ENCODE measurements at places on chromosomes 7 and 10.

DNA sequence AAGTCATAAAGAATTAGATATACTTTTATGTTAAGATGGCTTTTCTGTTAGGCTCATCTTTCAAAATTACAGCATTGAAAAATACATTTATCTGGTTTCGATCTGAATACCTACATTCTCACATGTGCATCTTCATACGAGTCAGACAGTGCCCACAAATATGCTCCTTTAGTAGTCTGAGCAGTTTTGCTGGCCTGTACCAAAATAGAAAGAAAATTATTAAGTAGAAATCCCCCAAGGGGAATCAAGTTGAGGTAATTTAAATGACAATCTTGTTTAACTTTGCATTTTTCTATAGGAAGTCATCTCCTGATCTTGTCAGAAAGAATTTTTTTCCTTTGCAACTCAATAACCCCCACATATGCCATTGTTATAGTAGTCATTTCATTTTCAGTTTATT, 287.4 kb upstream of the SEMA3D start:
- peak; percentile 8 for DNase-seq
- no peaks in the 10 kb centered on the region for H3K4me1 ChIP-seq
- H3K27ac ChIP-seq: no peak overlapping the region
- no peaks in the 10 kb centered on the region for H3K27me3 ChIP-seq
- no peaks in the 10 kb centered on the region for H3K36me3 ChIP-seq

GRCh38 chr7:148021507-148022045, 569.0 kb upstream of the C7orf33 start:
- H3K4me1 ChIP-seq: no peaks in the 10 kb centered on the region
- no peaks in the 10 kb centered on the region for H3K27me3 ChIP-seq
- H3K4me3 ChIP-seq: no peak overlapping the region
- DNase-seq: no peak
- H3K27ac ChIP-seq: no peak overlapping the region

GRCh38 chr10:81820418-81820817, 54.6 kb upstream of the NRG3 start:
- H3K36me3 ChIP-seq: no peaks in the 10 kb centered on the region
- DNase-seq: no peak
- no peaks in the 10 kb centered on the region for H3K27me3 ChIP-seq
- no peak overlapping the region for H3K4me3 ChIP-seq
- no peaks in the 10 kb centered on the region for H3K4me1 ChIP-seq

DNA sequence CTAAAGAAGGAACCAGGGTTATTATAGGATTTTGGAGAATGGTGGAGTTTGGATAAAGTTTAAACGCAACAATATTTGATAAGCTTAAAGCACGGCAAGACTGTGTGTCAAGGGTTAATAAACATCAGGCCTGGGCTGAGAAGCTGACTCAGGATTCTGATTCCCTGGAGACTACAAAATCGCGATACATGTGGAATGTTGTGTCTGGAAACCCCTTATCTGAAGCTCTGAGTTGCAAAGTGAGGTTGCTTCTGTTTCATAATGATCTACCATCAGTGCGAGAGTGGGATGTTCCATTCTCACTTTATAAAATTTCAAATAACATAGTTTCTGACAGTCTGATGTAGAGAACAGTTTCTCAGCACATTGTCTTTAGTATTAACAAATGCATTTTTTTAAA, 7.8 kb downstream of the C1GALT1 start:
- H3K36me3 ChIP-seq: peaks cover 4% of the 10 kb centered on the region
- H3K4me3 ChIP-seq: no peak overlapping the region
- no peak overlapping the region for H3K27ac ChIP-seq
- no peak for DNase-seq

GRCh38 chr7:4882169-4883032, 1.1 kb downstream of the RADIL start:
- no peaks in the 10 kb centered on the region for H3K4me1 ChIP-seq
- H3K27me3 ChIP-seq: peaks cover 3% of the 10 kb centered on the region
- no peak overlapping the region for H3K4me3 ChIP-seq
- no peak overlapping the region for H3K27ac ChIP-seq

DNA sequence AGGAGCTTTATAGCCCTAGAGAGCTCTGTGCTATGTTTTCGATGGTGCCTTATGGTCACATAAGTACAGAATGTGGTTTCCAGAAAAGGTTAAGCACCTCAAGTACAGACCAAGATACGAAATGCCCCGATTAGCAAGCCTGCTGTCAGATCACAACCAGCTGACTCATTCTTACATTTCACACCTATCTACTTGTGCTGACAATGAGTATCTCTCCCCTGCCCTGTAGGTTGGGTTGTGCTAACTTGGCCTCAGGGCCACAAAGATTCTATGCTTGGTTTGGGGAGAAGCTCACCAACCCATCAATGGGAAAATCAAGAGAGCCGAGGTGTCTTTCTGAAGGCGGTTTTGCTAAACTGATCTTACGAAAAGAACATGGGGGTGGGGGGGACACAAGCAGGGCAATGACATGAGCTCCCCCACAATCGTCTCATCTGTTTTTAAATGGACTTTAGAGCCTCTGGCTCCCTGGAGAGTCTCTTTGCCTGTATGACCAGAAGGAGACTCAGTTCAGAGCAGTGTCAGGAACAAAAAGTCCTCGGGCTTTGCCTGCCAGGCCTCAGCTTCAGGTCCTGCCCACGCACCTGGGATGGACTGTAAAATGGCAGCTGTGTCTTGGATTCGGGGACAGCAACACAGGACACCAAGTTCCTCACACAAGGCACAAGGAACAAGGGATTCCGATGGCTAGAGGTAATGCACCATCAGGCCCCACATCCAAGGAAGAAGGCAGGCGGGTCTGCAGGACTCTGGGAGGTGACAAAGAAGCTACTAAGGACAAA, 55.1 kb downstream of the FAM53B start:
- peaks cover 17% of the 10 kb centered on the region for H3K36me3 ChIP-seq
- no peak overlapping the region for H3K4me3 ChIP-seq
- no peaks in the 10 kb centered on the region for H3K27me3 ChIP-seq
- peaks cover 53% of the 10 kb centered on the region for H3K4me1 ChIP-seq
- peak; percentile 93 for DNase-seq

- no peak for DNase-seq
- H3K27ac ChIP-seq: no peak overlapping the region
- H3K27me3 ChIP-seq: no peaks in the 10 kb centered on the region
- H3K4me1 ChIP-seq: no peaks in the 10 kb centered on the region
- no peaks in the 10 kb centered on the region for H3K36me3 ChIP-seq
Measured at GRCh38 chr10:76546411-76546810, 1091.2 kb downstream of the KCNMA1 start.

DNA sequence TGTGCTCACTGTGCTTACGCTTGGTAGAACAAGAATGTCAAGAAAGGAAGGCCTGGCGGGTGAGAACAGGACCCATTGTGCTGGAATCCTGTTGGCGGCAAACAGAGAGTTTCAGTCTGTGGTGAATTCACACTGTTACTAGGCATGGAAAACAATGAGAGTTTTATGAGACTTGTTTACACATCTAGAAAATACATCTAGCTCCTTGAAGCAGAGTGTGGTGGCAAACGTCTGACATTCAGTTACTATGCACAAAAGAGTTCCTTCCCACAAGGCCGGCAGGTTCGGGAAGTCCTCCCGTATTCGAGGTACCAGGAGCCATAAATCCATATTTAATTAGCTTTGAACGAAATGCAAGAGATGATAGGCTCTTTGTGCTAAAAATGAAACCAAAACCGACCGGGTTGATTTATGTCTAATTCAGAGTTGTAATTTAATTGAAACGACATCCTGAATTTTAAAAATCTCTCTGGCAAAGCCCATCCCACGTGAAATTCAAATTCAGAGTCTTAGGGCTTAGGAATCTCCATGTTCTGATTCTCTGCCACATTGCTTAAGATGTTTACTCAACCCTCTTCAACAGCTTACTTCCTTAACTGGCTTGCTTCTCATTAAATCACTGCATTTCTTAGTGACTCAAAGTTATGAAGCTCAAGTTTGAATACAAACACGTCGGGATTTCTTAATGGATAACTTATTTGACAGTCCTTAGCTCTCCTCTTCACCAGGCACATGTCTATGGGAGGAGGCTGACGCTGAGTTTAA, 299.9 kb upstream of the PITRM1 start:
- no peak for DNase-seq
- H3K36me3 ChIP-seq: no peaks in the 10 kb centered on the region
- H3K27me3 ChIP-seq: no peaks in the 10 kb centered on the region
- H3K27ac ChIP-seq: peak overlapping the region; percentile 14
- peaks cover 16% of the 10 kb centered on the region for H3K4me1 ChIP-seq
- peak overlapping the region; percentile 47 for H3K4me3 ChIP-seq

GRCh38 chr7:96415293-96415940, 93.5 kb upstream of the SLC25A13 start:
- DNase-seq: no peak
- H3K4me1 ChIP-seq: no peaks in the 10 kb centered on the region
- H3K27ac ChIP-seq: no peak overlapping the region
- no peak overlapping the region for H3K4me3 ChIP-seq

DNA sequence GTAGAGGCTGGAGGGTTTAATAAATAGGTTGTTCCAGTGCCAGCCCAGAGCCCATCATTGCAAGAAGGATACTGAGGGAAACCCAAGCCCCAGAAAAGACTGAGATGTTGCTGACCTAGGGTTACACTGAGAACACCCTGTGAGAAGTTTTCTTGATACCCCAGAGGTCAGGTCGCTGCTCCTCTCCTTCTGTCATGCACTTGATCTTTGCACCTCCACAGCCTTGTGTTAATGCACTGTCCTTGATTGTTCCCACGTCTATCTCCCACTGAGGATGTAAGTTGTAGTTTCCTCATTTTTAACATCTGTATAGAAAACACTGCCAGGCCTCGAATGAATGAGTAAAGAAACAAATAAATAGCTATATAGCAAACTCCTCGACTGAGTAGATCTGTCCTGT, 195.3 kb upstream of the AHR start:
- no peak overlapping the region for H3K27ac ChIP-seq
- no peaks in the 10 kb centered on the region for H3K4me1 ChIP-seq

- H3K4me1 ChIP-seq: no peaks in the 10 kb centered on the region
- no peaks in the 10 kb centered on the region for H3K36me3 ChIP-seq
- DNase-seq: no peak
- no peaks in the 10 kb centered on the region for H3K27me3 ChIP-seq
- H3K4me3 ChIP-seq: no peak overlapping the region
- no peak overlapping the region for H3K27ac ChIP-seq
Measured at GRCh38 chr10:117448802-117449201, 73.6 kb upstream of the PDZD8 start.

DNA sequence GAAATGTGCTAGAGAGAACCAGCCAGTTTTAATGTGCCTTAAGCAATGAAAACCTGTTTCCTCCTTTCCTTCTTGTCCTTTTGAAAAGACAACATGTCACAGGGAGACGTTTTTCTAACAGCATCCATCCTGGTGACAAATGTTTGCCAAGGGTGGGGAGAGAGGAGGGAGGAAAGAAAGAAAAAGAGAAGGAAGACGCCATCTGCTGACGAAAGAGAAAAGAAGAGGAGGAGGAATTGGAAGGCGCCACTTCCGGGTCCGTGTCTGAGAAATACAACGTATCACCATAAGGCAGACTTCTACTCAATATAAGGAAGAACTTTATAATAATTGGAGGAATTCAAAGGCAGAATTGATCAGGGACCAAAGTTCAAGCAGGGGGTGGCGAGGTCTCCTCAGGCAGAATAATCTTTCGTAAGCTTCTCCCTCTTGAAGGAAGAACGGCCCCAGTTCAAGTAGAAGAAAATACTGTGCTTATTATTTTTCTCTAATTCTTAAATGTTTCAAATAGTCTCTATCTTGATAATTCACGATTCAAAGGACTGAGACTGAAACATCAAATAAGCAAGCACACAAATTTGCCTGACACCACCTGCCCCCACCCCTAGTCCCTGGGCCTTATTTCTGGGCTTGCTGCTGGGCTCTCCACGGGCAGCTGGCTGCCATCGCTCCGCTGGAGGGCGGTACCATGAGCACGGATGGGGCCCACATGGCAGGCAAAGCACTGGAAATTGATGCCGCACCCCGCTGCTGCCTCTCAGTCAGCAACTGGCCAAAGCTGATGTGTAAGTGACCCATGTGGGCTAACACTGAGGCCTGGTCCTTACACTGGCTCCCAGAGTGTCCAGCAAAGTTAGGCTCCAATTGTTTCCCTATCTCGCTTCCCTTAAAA, 273.7 kb upstream of the KLF14 start:
- no peaks in the 10 kb centered on the region for H3K27me3 ChIP-seq
- H3K4me1 ChIP-seq: peaks cover 48% of the 10 kb centered on the region
- DNase-seq: peak; percentile 63
- H3K27ac ChIP-seq: peak overlapping the region; percentile 89
- peak overlapping the region; percentile 22 for H3K4me3 ChIP-seq

- H3K27me3 ChIP-seq: no peaks in the 10 kb centered on the region
- H3K36me3 ChIP-seq: no peaks in the 10 kb centered on the region
- H3K27ac ChIP-seq: no peak overlapping the region
- no peak overlapping the region for H3K4me3 ChIP-seq
- no peaks in the 10 kb centered on the region for H3K4me1 ChIP-seq
- no peak for DNase-seq
Measured at GRCh38 chr7:155234950-155235789, 62.5 kb upstream of the INSIG1 start.

GRCh38 chr10:7410862-7411670, at the start of gene SFMBT2:
TSS of gene SFMBT2 (minus strand) at chr10:7411034. CDS start at chr10:7381898, 29,136 bp downstream.
- no peak for DNase-seq
- no peaks in the 10 kb centered on the region for H3K36me3 ChIP-seq
- H3K27ac ChIP-seq: peak within 1 kb of the TSS; percentile 86
- peak within 1 kb of the TSS; percentile 100 for H3K4me3 ChIP-seq

DNA sequence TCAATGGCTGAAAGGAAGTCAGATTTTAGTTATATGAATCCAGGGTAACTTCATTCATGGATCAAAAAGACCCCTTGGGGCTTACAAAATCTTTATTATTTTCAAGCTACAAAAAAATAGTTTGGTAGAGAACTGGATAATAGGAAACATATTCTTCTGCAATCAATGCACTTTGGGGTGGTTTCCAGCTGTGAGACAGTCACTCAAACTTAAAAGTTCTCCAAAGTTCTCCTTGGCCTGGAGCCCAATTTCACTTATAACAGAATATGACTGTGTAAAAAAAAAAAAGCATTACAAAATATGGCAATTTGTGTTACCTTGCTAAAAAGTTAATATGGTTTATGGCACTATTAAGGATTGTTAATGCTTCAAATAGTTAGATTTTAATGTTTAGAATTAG, 255.5 kb downstream of the AGMO start:
- H3K4me3 ChIP-seq: no peak overlapping the region
- H3K27ac ChIP-seq: no peak overlapping the region
- no peaks in the 10 kb centered on the region for H3K27me3 ChIP-seq
- H3K4me1 ChIP-seq: no peaks in the 10 kb centered on the region
- H3K36me3 ChIP-seq: no peaks in the 10 kb centered on the region

GRCh38 chr7:19575909-19576557, 132.8 kb downstream of the POLR1F start:
- no peak for DNase-seq
- H3K36me3 ChIP-seq: no peaks in the 10 kb centered on the region
- H3K27ac ChIP-seq: no peak overlapping the region

DNA sequence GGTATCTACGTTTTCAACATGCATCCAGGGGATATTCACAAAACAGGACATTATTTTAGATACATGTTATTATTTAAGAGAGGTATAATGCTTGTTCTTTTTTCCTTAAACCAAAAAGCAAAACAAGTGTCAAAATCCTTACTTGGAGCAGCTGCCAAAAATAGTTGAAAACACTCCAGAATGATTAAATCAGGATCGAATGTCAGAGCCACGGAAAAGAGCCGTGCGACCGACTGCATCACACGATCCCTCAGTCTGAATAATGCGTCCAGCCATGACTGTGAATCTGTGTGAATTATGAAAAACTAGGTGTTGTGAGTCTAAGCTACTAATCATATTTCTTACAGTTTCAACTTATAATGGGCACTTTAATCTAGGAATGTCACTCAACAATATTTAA, 126.0 kb downstream of the PARD3 start:
- no peak overlapping the region for H3K27ac ChIP-seq
- no peaks in the 10 kb centered on the region for H3K4me1 ChIP-seq
- no peaks in the 10 kb centered on the region for H3K27me3 ChIP-seq
- no peak for DNase-seq
